Progenitor cell of endocrine pancreas (in vitro differentiated cells): ENCODE measurements at places on chromosomes 6 and 20. TPM values are rescaled to one million over a fixed set of nuclear protein-coding genes. Genes with fewer than 3 reads are reported as not detected.

DNA sequence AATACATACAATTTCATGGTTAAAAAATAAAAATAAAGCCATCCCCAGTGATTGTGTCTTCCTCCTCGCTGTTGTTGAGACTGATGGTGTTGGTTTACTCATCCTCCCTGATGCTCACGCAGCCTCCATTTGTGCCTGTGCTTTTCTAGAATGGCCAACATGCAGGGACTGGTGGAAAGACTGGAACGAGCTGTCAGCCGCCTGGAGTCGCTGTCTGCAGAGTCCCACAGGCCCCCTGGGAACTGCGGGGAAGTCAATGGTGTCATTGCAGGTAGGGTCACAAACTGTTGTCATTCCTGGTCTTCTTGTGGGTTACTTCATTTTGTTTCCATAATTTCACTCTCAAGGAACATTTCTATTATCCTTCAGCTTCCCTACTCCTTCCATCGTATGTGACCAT, 28.0 kb downstream of the CAP2 start:
- H3K36me3 ChIP-seq, result peaks cover 17% of the 10 kb centered on the region
- no peak overlapping the region for H3K27ac ChIP-seq
- H3K4me1 ChIP-seq, result peaks cover 15% of the 10 kb centered on the region
- H3K27me3 ChIP-seq, result no peaks in the 10 kb centered on the region
- no peak for DNase-seq
- no peak overlapping the region for H3K4me3 ChIP-seq

DNA sequence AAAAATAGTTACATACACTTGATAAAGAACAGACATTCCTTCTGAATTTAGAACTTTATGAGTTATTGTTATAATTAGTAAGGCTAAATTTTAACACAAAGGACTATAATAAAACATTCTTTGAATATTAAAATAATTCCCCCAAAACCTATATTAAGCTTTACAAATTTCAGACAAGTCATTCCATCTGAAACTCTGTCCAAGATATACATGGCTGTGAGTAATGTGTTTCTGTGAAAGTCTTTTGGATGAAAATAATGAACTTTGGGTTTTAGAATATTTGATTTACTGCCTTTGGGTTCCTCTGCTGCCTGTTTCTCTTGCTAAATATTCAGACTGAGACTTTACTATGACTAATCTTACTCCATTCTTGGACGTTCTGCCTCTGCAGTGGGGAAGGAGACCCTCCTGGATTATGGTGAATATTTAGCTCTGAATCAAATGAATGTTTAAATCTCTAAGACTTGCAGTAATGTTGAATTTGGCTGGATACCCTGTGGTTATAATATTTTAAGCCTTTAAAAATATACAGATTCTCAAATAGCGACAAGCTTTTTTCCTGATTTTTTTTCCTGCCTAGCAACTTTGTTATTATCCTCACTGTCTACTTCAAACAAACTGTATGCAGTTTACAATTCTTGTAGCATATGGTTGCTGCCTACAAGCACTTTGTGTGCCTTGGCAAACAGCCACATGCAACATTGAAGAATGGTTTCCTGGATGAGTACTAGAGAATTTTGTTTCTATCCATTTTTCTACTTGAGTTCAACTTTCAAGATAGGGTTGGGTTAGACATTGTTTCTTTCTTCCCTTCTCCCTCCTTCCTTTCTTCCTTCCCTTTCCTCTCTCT, 51.4 kb downstream of the TXLNB start:
- peaks cover 8% of the 10 kb centered on the region for H3K4me1 ChIP-seq
- H3K4me3 ChIP-seq, result no peak overlapping the region
- no peak for DNase-seq
- peaks cover 8% of the 10 kb centered on the region for H3K27me3 ChIP-seq
- no peak overlapping the region for H3K27ac ChIP-seq

- DNase-seq, result no peak
- peaks cover 3% of the 10 kb centered on the region for H3K36me3 ChIP-seq
- no peak overlapping the region for H3K4me3 ChIP-seq
- no peak overlapping the region for H3K27ac ChIP-seq
Measured at GRCh38 chr6:134352786-134353480, 35.0 kb upstream of the SGK1 start.

GRCh38 chr6:38803129-38803528, 88.0 kb downstream of the DNAH8 start:
- H3K27ac ChIP-seq, result no peak overlapping the region
- H3K4me3 ChIP-seq, result no peak overlapping the region
- peaks cover 9% of the 10 kb centered on the region for H3K4me1 ChIP-seq
- DNase-seq, result no peak

DNA sequence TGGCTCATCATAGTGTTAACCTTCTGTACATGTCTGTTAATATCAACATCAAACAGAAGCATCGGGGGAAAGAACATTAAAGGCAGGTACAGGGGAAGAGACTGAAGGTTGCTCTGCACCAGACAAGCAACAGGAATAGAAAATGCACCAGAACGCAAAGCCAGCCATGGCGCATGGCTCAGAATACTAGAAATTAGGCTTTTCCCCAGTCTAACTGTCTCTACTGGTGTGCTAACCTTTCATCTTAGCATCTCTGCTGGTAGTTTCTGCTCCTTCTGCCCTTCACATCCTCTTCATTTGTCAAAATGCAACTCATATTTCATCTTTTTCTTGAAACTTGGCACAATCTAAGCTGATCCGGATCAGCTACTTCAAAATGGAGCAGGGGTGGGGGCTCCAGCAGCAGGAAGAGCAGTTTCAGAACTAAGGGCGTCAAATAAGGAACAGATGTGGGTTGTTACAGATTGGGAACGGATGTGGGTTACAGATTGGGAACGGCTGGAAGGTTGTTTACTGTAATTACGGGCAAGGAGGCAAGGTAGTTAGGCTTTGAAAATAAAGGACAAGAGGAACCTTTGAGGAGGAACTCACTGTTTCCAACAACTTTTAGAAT, 13.1 kb upstream of the RNASET2 start:
- H3K27ac ChIP-seq, result no peak overlapping the region
- no peaks in the 10 kb centered on the region for H3K4me1 ChIP-seq
- no peak for DNase-seq
- no peak overlapping the region for H3K4me3 ChIP-seq
- H3K36me3 ChIP-seq, result peaks cover 14% of the 10 kb centered on the region
- no peaks in the 10 kb centered on the region for H3K27me3 ChIP-seq

GRCh38 chr20:10922941-10923340, 249.1 kb upstream of the JAG1 start:
- H3K36me3 ChIP-seq, result no peaks in the 10 kb centered on the region
- peaks cover 11% of the 10 kb centered on the region for H3K4me1 ChIP-seq
- no peak overlapping the region for H3K27ac ChIP-seq
- H3K4me3 ChIP-seq, result no peak overlapping the region
- DNase-seq, result no peak
- H3K27me3 ChIP-seq, result peaks cover 5% of the 10 kb centered on the region

DNA sequence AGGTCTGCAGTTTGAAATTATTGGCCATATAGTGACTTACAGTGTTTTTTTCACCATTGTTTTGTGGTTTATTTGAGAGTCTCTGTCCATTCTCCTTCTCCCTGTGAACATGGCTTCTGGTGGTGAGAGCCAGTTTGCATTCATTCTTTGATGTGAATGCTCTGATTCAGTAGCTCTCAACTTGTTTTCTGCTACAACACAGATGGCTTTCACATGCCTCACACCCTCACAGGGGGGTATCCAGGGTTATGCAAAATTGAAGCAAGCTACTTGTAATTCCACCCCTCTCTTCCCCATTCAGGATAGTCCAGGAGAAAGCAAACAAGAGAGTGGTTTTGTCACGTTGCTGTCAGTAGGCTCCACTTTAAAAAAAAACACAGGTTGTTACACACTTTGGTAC, 55.6 kb downstream of the SLX4IP start:
- H3K4me3 ChIP-seq, result no peak overlapping the region
- H3K27ac ChIP-seq, result no peak overlapping the region
- H3K4me1 ChIP-seq, result peaks cover 8% of the 10 kb centered on the region
- H3K27me3 ChIP-seq, result no peaks in the 10 kb centered on the region
- H3K36me3 ChIP-seq, result no peaks in the 10 kb centered on the region
- DNase-seq, result no peak

The CALHM6 gene
- 0.75 and 1.2 TPM in 2 replicates for total RNA-seq

The RCAN2 gene
- 23.3 and 27.4 TPM in 2 replicates for total RNA-seq

The DDX43 gene
- not detected in 2 replicates for total RNA-seq
